ENCODE measurements at places on chromosomes 16 and 17.

DNA sequence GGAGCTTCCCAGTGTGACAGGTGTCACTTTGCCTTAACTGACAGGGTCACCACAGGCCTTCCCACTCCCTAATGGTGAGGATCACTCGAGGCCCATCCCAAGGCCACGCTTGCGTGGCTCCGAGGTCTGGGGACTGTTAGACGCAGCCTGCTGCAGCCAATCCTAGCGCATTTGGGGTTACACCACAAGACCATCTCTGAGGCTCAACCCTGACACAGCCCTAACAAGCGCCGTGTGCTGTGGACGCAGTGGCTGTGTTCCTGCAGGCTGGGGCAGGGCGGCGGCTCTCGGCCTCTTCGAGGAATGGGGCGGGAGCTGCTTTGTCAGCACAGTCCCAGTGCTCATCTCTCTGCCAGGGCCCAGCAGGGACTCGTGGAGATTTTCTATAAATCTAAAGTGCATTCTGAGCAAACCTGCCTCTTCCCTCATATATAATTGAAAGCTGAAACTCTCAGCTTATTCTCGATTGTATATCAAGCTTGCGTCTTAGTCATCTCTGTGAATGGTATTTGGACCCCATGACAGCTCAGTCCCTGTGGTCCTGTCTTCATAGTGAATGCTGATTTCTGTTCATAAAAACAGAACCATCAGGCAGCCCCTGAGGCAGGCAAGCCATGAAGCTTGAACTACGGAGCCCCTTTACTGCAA is 65.8 kb upstream of the CHMP6 start:
- no peak for DNase-seq

- DNase-seq, result no peak
These were observed 20.5 kb upstream of the ZNF652 start for GRCh38 chr17:49382556-49382955.

- DNase-seq, result no peak
These were observed 29.0 kb upstream of the EMP2 start for GRCh38 chr16:10609402-10609774.

- no peak for DNase-seq
These were observed 4.7 kb downstream of the NUBP2 start for GRCh38 chr16:1787322-1788094.

GRCh38 chr17:79255926-79256585 is 181.4 kb downstream of the ENGASE start:
- no peak for DNase-seq

GRCh38 chr16:68166264-68166663 is 69.7 kb downstream of the ESRP2 start:
- no peak for DNase-seq

- no peak for DNase-seq
These were observed 28.6 kb upstream of the TVP23A start for GRCh38 chr16:10847176-10847575.

- DNase-seq, result peak; percentile 51
These were observed 488 bp downstream of the SPSB3 start for GRCh38 chr16:1781758-1782407.

DNA sequence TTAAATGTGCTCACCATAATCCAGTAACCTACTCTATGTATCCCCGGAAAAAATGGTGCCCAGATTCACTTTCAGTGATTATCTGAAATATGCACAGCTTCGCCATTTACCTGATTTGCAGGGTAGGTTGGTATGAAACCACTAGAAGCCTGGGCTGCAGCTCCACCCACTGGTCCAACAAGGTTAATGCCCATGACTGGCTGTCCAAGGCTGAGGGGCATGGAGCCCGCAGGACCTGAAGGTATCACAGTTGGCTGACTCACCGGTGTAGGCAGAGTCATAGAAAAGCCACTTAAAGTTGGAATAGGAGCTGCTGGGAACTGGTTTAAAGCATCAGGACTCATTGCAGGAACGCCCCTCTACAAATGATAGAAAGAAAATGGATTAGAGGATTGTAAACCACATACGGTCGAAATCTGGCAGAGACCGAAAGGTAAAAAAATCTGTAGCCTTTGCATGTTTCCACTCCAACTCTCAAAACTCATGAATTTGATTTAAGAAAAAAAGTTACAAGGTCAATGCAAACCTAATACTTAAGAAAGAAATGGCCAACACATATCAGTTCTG is 38.6 kb downstream of the SYNRG start:
- DNase-seq, result peak; percentile 78

- DNase-seq, result no peak
These were observed 224.7 kb downstream of the SNX29 start for GRCh38 chr16:12201216-12201615.

GRCh38 chr17:65053354-65053881 is 3.1 kb downstream of the GNA13 start:
- DNase-seq, result no peak

DNA sequence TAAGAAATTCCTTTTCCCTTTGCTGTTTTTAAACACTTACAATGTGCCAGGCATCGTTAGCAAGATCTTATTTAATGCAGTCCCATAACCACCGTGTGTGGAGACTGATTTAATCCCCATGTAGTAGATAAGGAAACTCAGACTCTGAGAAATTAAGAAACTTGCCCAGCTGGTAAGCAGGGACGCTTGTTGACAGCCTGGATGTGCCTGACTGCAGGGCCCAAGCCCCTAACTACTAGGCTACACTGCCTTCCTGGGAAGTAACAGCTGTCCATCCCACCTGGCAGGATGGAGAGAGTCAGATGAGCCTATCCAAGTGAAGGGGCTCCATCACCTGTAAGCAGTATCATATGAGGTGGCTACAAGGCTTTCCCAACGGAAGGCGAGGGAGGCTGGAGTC is 23.1 kb downstream of the CDK5RAP3 start:
- DNase-seq, result no peak

- DNase-seq, result no peak
These were observed 10.3 kb downstream of the PHAF1 start for GRCh38 chr16:67120025-67120424.

DNA sequence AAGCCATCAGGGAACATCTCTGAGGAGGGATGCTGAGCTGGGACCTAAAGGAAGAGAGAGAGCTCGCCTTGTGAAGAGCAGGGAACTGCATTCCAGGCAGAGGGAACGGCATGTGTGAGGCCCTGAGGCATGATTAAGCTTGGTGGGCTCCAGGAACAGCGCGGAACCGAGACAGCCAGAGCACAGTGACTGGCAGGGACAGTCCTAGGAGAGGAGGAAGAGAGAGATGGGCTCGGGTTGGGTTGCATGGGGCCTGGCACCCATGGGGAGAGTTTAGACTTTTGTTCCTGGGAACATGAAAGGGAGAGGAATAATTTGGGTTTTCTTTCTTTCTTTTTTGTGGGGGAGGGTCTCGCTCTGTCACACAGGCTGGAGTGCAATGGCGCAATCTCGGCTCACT is 39.2 kb upstream of the CPNE2 start:
- no peak for DNase-seq
